Skeletal muscle cell (primary cell): ENCODE measurements at places on chromosomes 12 and 14.
A peak's percentile ranks its signal among the peaks of the same experiment; 100 is the strongest.

- DNase-seq, result no peak
Observed at GRCh38 chr14:77290705-77291104, 19.7 kb upstream of the NGB start.

GRCh38 chr12:67111182-67111581, 158.0 kb upstream of the CAND1 start:
- DNase-seq, result no peak

- DNase-seq, result peak; percentile 43
Observed at GRCh38 chr12:27142101-27142721, 59.8 kb upstream of the C12orf71 start.

- DNase-seq, result no peak
Observed at GRCh38 chr14:60515511-60516289, 6.8 kb downstream of the SIX6 start.

GRCh38 chr12:97038131-97038530, 131.1 kb downstream of the NEDD1 start:
- DNase-seq, result no peak

DNA sequence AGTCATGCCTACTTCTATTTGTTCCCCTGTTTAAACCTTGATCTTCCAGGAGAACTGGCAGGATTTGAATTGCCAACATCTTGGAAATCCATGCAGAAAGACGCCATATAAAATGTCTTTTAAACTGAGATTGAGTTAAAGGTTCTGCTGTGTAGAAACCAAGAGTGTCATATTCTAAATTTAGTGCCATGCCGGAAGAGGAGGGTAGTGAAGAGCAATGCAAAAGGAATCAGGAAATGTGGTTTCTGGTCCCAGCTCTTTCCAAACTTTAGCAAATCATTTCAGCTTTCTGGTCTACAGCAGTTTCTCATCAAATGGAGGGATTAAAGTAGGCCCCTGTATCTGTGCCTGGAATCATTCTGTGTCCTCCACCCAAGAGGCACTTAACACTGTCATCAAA, 85.7 kb downstream of the BTG1 start:
- peak; percentile 65 for DNase-seq

DNA sequence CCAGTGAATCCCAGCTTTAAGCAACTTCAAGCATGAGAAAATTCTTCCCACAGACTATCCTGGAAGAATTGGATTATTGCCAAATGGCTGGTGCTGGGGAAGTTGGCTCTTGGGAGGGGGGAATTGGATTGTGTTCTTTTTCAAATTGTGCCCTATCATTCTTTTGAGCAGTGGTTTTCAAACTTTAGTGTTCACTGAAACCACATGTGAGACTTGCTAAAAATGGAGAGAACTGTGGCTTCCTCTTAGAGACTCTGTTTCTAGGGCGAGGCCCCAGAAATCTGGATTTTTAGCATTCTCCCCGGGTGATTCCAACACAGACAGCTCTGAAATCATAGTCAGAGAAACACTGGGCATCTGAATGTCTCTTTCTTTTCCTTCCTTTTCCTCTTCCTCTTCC, 14.3 kb upstream of the OTUB2 start:
- no peak for DNase-seq

DNA sequence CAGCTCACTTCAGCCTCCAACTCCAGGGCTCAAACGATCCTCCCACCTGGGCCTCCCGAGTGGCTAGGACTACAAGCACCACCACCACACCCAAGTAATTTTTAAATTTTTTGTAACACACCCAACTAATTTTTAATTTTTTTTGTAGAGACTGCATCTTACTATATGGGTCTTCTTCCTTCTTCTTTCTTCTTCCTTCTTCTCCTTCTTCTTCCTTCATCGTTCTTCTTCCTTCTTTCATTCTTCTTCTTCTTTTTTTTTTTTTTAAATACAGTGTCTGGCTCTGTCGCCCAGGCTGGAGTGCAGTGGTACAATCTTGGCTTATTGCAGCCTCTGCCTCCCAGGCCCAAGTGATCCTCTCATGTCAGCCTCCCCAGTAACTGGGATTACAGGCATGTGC, 965 bp upstream of the CREBL2 start:
- DNase-seq, result no peak

DNA sequence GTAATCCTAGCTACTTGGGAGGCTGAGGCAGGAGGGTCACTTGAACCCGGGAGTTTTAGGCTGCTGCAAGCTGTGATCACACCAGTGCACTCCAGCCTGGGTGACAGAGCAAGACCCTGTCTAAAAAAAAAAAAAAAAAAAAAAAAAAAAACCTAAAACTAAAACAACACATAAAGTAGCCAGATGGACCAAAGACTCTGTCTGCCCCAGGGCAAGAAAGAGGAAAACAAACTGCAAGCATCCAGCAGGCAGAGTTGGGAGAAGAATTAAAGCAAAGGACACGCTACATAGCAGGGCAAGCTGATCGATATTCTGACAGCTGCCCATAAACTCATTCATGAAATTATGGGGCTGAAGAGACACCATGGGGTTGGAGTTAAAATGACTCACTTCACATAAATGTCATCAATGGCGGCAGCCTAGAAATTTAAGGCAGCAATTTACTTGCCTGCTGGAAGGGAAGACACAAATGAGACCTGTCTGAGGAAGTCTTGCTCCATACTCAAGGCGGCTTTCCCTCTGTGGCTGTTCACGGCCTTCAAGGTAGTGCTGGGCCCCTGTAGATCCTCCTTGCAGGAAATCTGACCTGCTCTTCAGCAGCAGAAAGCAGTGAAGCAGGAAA, 259.1 kb upstream of the FKBP4 start:
- no peak for DNase-seq

DNA sequence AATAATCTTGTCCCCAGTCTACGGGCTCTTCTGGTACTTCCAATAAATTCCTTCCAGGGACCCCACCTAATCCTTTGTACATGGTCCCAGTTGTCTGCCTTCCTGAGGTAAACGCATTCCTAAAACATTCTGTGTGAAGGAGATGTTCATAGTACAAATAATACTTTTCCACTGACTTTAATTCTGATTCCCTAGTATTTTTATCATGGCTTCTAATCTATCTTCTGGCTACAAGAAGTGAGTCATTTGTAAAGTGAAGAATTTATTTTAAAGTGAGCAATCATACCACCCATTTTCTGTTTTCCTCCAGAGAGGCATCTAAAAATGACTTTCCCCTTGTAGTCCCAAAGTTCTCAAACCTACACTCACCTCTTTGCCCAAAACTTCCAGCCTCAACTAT, 65.9 kb upstream of the NUDT4 start:
- DNase-seq, result no peak

DNA sequence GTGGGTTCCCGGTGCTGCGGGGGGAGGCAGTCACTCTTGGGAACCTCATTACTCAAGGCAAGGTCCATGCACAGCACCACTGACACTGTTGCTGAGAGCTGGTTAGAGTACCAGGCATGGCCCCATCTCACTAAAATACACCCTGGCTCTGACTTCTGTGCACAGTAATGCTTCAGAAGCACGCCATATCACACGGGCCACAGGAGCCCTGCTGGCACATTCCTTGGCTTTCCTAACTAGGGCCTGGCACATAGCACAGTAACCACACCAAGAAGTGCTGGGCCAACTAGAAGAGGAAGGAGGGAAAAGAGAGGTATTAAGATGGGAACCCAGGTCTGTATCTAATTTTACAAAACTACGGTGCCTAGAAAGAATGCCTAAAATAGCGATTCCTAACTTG, 13.5 kb upstream of the RAB35 start:
- no peak for DNase-seq

DNA sequence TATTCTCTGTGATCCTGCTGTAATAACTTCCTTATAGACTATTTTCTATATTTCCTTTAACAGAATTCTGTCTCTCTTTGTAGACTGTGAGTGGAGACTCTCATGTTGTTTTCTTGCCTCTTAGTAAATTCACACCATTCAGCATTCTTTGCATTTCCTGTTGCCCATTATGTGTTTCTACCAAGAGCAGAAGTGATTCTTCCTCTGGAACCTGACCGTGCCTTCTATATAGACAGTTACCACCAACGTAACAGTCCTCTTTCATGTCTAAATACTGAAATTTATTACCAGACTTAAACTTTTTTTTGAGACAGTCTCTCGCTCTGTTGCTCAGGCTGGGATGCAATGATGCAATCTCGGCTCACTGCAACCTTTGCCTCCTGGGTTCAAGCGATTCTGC, 31.1 kb downstream of the METAP2 start:
- DNase-seq, result no peak

DNA sequence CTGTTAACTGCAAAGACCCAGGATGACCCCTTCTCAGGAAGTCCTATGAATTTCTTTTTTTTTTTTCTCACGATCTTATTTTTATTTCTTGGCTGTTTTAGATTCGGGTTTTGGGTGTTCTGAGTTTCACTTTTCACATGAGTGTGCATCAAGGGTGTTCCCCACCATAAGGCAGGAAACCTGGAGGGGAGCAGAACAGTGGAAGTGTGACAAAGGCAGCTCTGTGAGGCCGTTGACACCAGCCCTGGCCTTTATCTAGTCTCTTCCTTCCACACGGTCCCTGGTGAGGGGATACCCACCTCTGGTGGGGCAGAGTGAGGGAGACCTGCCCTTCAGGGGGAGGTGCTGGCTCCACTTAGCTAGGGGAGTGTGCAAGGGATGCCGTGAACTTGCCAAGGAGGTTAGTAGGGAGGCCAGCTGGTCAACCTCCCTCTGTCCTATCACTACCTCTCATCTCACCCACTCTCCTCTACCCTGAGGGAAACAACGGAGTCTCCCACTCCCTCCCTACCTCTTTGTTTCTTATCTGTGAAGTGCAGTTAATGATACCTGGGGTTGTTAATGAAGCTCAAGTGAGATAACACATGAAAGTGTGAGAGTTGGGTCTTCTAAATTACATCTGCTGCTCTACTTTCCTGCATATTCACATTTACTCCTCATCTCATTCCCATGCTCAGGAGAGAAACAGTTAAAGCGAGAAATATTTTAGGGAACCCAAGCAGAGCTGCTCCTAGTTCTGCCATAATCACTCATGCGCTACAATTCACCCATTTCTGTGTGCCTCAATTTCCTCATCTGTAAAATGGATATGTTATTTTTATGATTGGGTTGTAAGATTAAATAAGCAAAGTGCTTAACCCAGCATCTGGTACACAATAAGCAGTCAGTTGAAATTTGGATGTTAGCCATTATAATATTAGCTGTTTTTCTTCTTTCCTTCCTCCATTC, 4.4 kb upstream of the GALNT6 start:
- no peak for DNase-seq

- no peak for DNase-seq
Observed at GRCh38 chr12:2936301-2936700, 22.9 kb upstream of the TEAD4 start.

GRCh38 chr14:62409626-62410300, 635.5 kb downstream of the KCNH5 start:
- peak; percentile 38 for DNase-seq

DNA sequence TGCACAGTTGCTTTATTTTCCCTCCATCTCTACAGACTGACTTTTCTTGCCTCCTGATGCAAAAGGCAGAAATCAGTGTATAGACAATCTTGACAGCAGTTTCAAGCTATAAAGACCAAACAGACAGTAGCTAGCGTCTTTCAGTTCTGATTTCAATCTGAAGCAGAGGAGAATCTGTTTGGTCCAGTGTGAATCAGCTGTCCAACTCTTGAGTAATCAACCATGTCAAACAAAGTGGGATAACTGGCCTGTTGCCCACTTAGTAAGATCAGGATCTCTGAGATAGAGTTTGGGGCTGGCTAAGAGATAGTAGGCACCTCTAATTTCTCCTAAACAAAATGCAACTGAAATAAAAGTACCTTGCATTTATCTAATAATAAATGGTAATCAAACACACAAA, 797.4 kb upstream of the FBXO33 start:
- DNase-seq, result no peak

- DNase-seq, result no peak
Observed at GRCh38 chr12:123106640-123107359, 44.1 kb downstream of the PITPNM2 start.

GRCh38 chr12:77384941-77385340, 319.6 kb upstream of the E2F7 start:
- no peak for DNase-seq

DNA sequence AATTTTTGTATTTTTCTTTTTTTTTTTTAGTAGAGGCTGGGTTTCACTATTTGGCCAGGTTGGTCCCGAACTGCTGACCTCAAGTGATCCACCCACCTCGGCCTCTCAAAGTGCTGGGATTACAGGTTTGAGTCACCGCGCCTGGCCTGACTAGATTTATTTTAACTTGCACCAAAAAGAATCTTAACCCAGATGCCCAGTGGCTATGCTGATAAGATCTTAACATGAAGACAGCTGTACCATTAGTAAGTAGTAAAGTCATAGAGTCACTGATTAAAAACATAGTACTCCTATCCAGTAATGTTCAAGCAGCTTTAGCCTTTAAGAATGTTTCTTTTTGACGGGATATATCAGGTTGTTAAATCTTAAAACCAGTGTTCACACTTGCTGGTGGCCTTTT, 1061.8 kb upstream of the FLRT2 start:
- no peak for DNase-seq

DNA sequence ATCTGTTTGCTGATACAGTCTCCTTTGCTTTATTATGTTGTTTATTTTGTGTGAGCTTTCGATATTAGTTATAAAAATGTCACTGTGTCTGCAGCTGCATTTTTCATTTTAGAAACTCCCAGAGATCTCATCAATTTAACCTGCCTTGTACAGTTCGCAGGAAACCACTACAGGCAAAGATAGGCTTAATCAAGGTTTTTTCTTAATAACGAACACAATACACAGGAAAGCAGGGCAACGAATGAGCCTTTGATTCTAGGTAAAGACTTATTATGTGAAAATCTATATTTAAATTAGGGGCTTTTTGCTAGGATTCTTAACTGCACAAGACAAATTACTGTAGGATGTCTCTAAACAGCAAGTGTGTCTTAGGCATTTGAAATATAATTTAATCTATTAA, 191.9 kb downstream of the RGS6 start:
- DNase-seq, result no peak

GRCh38 chr12:118302053-118302452, 70.7 kb downstream of the TAOK3 start:
- DNase-seq, result no peak

DNA sequence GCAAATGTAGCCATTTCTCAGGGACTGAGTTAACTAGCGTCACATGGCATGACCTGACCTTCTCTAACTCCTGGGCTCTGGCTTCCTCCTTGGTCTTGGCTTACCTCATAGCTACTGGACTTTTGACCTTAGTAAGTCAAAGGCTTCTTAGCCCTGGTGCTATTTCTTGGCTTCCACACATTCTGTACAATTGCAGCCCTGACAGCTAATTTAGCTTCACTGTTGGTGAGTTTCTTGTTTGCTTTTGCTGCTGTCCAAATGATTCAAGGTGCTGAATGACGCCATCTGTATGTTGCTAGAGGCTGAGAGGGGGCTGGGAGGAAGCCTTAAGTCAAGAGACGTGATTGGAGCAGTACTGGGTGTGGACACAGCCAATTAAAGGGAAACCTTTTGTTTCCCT, 202.7 kb downstream of the PRKD1 start:
- no peak for DNase-seq

- no peak for DNase-seq
Observed at GRCh38 chr12:54404061-54405004, 14.7 kb downstream of the ITGA5 start.

GRCh38 chr12:2009623-2010022, 5.4 kb upstream of the DCP1B start:
- DNase-seq, result no peak
